ENCODE measurements at places on chromosomes 7 and 10. TPM values are rescaled to one million over a fixed set of nuclear protein-coding genes. Genes with fewer than 3 reads are reported as not detected.
A peak's percentile ranks its signal among the peaks of the same experiment; 100 is the strongest.

DNA sequence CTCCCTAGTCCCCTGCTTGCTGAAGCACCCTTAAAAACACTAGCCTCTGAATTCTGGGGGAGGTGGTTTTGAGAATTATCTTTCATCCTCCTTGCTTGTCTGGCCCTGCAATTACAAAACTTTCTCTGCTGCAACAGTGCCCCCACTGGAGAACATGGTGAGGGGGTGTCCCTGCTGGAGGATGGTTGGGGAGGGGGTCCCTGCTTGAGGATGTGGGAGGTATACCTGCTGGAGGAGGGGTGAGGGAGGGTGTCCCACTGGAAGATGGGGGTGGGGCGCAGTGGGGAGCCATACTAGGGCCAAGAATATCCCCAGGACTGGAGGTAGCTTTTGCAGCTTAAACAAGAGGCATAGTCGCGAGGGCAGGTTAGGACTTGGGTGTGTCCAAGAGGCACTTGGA is 3.2 kb upstream of the POLM start:
- H3K27me3 ChIP-seq = no peaks in the 10 kb centered on the region
- peaks cover 35% of the 10 kb centered on the region for H3K4me1 ChIP-seq
- no peak overlapping the region for H3K4me3 ChIP-seq
- DNase-seq = no peak
- 0 out of 2 replicates have a peak, but pooled peaks cover 1% of the 10 kb centered on the region for H3K36me3 ChIP-seq
- no peak overlapping the region for H3K27ac ChIP-seq

- H3K4me1 ChIP-seq = no peaks in the 10 kb centered on the region
- H3K4me3 ChIP-seq = no peak overlapping the region
- DNase-seq = no peak
- no peak overlapping the region for H3K27ac ChIP-seq
These were observed 158.8 kb upstream of the INHBA start for GRCh38 chr7:41861642-41862041.

- no peak for DNase-seq
- H3K27me3 ChIP-seq = no peaks in the 10 kb centered on the region
- H3K4me3 ChIP-seq = no peak overlapping the region
These were observed 62.7 kb upstream of the FZD1 start for GRCh38 chr7:91201442-91202113.

GRCh38 chr10:88478256-88478655 is 104.9 kb downstream of the RNLS start:
- no peaks in the 10 kb centered on the region for H3K36me3 ChIP-seq
- no peaks in the 10 kb centered on the region for H3K27me3 ChIP-seq
- H3K4me3 ChIP-seq = no peak overlapping the region
- DNase-seq = no peak
- no peak overlapping the region for H3K27ac ChIP-seq

DNA sequence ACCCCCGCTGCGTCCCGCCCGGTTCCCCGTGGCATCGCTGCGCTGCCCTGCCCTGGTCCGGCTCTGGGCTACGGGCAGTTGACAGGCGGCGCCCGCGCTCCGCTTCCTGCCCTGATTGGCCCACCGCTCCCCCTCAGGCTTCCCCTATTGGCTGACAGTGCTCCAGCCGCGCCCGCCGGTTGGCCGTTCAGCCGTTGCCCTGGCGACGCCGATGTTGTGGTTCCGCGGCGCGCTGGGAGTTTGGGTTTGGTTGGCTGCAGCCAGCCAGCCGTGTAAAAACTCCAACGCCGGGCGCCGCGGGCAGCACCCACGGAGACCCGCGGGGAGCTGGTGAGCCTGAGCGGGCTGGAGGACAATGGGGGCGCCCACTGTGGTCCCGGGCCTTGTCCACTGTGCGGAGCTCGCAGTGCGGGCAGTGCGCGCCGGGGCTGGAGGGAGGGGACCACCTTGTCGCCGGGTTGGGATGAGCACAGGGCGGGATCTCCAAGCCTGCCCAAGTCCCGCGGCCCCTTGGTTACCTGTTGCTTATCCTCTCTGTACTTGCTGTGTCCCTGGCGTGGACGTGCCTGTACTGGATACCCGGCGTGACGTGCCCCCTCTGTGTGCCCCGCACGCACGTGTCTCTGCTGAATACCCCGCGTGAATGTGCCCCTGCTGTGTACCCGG is at the start of gene C7orf57:
Gene C7orf57 (plus strand): TSS at position 243 of the 666 bp plus-strand sequence. CDS start 766 bp downstream, outside the sequence.
- DNase-seq = peak; percentile 54
- H3K4me1 ChIP-seq = peaks cover 10% of the 10 kb centered on the region
- no peaks in the 10 kb centered on the region for H3K36me3 ChIP-seq
- H3K27ac ChIP-seq = no peak within 1 kb of the TSS
- no peak within 1 kb of the TSS for H3K4me3 ChIP-seq
- peaks cover 23% of the 10 kb centered on the region for H3K27me3 ChIP-seq

- no peak for DNase-seq
- no peak overlapping the region for H3K27ac ChIP-seq
- no peak overlapping the region for H3K4me3 ChIP-seq
- H3K4me1 ChIP-seq = 0 out of 2 replicates have a peak, but pooled peaks cover 5% of the 10 kb centered on the region
- H3K27me3 ChIP-seq = no peaks in the 10 kb centered on the region
- no peaks in the 10 kb centered on the region for H3K36me3 ChIP-seq
These were observed 170.6 kb downstream of the FZD1 start for GRCh38 chr7:91434836-91435235.

GRCh38 chr7:32616625-32617024 is 121.3 kb downstream of the AVL9 start:
- H3K27me3 ChIP-seq = no peaks in the 10 kb centered on the region
- no peak overlapping the region for H3K4me3 ChIP-seq
- H3K4me1 ChIP-seq = peaks cover 7% of the 10 kb centered on the region
- H3K27ac ChIP-seq = no peak overlapping the region
- H3K36me3 ChIP-seq = peaks cover 2% of the 10 kb centered on the region

DNA sequence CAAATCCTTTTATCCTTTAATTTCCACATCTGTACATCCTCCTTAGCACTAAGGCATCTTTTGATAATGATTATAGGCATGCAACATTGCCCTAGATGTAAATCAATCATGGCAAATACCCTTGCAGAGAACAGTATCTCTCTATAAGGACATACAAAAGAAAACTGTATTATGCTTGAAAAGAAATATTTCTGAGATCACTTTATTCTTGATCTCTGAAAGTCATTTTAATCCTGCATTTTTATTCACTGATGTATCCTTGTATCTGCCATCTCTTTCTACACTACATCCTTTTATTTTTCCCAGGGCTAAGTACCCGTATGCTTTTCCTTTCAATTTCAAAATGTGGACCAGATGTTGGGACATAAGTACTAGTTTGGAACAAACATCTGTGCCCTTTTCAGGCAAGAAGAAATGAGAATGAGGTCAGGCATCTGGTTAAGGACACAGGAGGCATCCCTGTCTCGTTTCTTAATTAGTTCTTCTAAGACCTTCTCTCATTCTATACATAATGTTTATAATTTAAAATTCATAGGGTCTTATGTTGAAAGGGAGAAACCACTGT is 338.6 kb downstream of the CNTNAP2 start:
- no peak overlapping the region for H3K4me3 ChIP-seq
- no peak for DNase-seq
- H3K36me3 ChIP-seq = no peaks in the 10 kb centered on the region
- no peaks in the 10 kb centered on the region for H3K27me3 ChIP-seq

- no peaks in the 10 kb centered on the region for H3K27me3 ChIP-seq
- H3K27ac ChIP-seq = no peak overlapping the region
- no peak for DNase-seq
- no peak overlapping the region for H3K4me3 ChIP-seq
- no peaks in the 10 kb centered on the region for H3K36me3 ChIP-seq
These were observed 61.5 kb downstream of the C10orf120 start for GRCh38 chr10:122638106-122638505.

- no peaks in the 10 kb centered on the region for H3K27me3 ChIP-seq
- no peak for DNase-seq
- H3K4me1 ChIP-seq = no peaks in the 10 kb centered on the region
- H3K36me3 ChIP-seq = no peaks in the 10 kb centered on the region
These were observed 28.5 kb downstream of the CPED1 start for GRCh38 chr7:121016966-121017365.

DNA sequence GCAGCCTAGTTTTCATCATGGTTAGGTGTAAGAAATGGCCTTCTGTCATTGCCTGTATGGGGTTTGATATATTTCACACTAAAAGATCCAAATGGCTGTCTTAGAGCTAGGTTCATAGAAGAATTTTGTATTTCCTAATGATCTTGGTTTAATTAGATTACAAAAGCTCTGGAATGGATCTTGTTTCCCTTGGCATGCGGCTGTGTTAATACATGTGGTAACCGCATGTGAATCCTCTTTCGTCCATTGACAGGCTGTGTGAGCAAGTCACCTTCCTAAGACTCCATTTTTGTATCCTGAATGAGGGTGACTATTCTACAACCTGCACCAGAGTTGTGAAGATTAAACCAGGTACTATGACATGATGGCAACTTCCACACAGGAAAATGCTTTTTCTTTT is 12.4 kb upstream of the FZD1 start:
- no peaks in the 10 kb centered on the region for H3K36me3 ChIP-seq
- no peak for DNase-seq
- H3K27ac ChIP-seq = no peak overlapping the region
- no peak overlapping the region for H3K4me3 ChIP-seq
- no peaks in the 10 kb centered on the region for H3K4me1 ChIP-seq

- peaks cover 24% of the 10 kb centered on the region for H3K4me1 ChIP-seq
- H3K36me3 ChIP-seq = no peaks in the 10 kb centered on the region
- no peak for DNase-seq
- no peaks in the 10 kb centered on the region for H3K27me3 ChIP-seq
These were observed 2.9 kb upstream of the ENTPD7 start for GRCh38 chr10:99656199-99657064.

DNA sequence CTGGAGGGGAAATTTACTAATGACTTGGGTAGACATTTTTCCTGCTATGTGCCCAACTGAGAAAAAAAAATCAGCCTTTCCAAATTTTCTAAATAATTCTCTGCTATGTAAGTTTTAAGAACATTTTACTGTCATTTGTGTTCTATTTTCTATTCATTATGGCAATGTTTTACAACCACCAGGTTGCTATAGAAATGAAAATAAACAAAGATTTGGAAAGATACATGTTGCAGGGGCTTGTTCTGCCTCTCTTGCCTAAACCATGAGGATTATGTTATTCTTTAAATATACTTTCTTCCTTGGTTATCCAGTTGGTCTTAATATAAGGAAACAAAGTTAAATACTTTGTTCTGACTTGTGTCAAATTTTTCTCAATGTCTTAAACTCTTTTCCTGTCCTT is 257.2 kb downstream of the TWIST1 start:
- H3K4me1 ChIP-seq = no peaks in the 10 kb centered on the region
- H3K36me3 ChIP-seq = no peaks in the 10 kb centered on the region

GRCh38 chr10:118108194-118109026 is 61.7 kb upstream of the RAB11FIP2 start:
- H3K4me1 ChIP-seq = no peaks in the 10 kb centered on the region
- no peaks in the 10 kb centered on the region for H3K36me3 ChIP-seq
- no peak for DNase-seq

DNA sequence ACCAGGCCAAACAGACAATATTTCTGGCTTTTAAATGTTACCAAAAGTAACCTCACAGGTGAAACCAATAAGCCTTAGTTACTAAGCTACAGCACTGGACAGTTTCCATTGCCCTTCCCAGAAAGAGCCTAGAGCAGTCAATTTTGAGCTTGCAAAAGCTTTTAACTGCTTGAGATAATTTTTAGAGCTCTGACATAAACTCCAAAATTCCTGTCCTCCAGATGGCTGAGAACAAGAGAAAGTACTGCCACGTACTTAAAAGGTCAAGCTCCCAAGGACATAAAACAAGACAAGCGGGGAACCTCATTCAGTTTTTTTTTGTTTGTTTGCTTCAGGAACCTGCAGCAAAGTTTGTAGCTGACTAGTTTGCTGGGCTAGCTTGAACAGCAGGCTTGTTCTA is 54.1 kb downstream of the BBS9 start:
- H3K27me3 ChIP-seq = no peaks in the 10 kb centered on the region
- DNase-seq = no peak
- no peak overlapping the region for H3K27ac ChIP-seq

- H3K27me3 ChIP-seq = peaks cover 14% of the 10 kb centered on the region
- no peak for DNase-seq
- no peak within 1 kb of the TSS for H3K27ac ChIP-seq
- no peak within 1 kb of the TSS for H3K4me3 ChIP-seq
These were observed at the start of gene PRLHR for GRCh38 chr10:118595598-118596425. Gene PRLHR (minus strand): TSS chr10:118595648. CDS start chr10:118595244, 404 bp downstream.

DNA sequence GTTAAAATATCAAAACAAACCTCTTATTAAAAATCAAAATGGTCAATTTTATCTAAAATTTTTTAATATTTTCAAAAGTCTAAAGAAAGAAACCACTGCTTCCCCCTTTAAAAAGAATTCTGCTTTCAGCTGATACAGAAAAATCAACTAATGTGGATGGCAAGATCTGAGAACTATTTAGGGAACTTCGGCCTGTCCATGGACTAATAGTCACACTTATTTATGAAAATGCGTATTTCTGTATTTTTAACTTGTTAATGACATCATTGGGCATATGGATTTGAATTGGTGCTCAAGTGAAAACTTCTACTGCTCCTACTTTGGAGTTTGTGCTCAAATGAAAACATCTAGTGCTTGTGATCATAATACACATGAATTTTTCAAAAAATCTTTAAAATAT is 31.9 kb downstream of the RNLS start:
- no peaks in the 10 kb centered on the region for H3K36me3 ChIP-seq
- H3K27me3 ChIP-seq = no peaks in the 10 kb centered on the region
- no peaks in the 10 kb centered on the region for H3K4me1 ChIP-seq
- H3K27ac ChIP-seq = no peak overlapping the region

- 0 out of 2 replicates have a peak, but pooled peaks cover 10% of the 10 kb centered on the region for H3K4me1 ChIP-seq
- no peak overlapping the region for H3K4me3 ChIP-seq
- no peak overlapping the region for H3K27ac ChIP-seq
- no peaks in the 10 kb centered on the region for H3K27me3 ChIP-seq
- peak; percentile 28 for DNase-seq
- no peaks in the 10 kb centered on the region for H3K36me3 ChIP-seq
These were observed 363.3 kb downstream of the ARL4A start for GRCh38 chr7:13050703-13051102.

GRCh38 chr7:21828841-21829240 is 116.9 kb downstream of the CDCA7L start:
- H3K4me1 ChIP-seq = no peaks in the 10 kb centered on the region
- H3K36me3 ChIP-seq = no peaks in the 10 kb centered on the region
- no peak for DNase-seq
- no peaks in the 10 kb centered on the region for H3K27me3 ChIP-seq
- H3K4me3 ChIP-seq = no peak overlapping the region

DNA sequence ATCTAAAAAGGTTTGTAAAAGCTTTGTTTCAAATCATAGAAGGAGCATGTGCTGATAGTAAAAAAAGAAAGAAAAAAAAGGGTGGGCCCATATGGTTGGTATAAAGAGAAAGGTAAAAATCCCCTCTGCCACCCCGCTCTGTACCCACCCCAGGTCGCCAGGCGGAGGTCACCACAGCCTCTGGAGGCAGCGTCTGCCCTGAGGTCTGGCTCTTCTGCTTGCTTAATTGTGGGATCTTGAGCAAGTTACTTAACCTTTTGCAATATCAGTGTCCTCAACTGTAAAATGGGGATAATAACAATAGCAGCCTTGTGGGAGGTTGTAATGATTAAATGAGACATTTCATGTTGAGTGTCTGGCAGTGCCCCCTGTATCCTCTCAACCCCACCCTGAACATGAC is 10.7 kb upstream of the PCBD1 start:
- DNase-seq = no peak
- no peak overlapping the region for H3K27ac ChIP-seq
- no peaks in the 10 kb centered on the region for H3K4me1 ChIP-seq
- peaks cover 1% of the 10 kb centered on the region for H3K27me3 ChIP-seq
- no peak overlapping the region for H3K4me3 ChIP-seq
- no peaks in the 10 kb centered on the region for H3K36me3 ChIP-seq

The ATP6V0A4 gene
- total RNA-seq = 0.24 TPM

The SLC26A4 gene
- not detected for total RNA-seq

The SLC18A3 gene
- total RNA-seq = not detected

The GPR26 gene
- total RNA-seq = not detected

The AKR1C1 gene
- total RNA-seq = 2,238 TPM

The GSTO2 gene
- total RNA-seq = 3.4 TPM

The HEPACAM2 gene
- total RNA-seq = not detected

The DNAJC12 gene
- 11.6 TPM for total RNA-seq

The DKK1 gene
- 262 TPM for total RNA-seq

The ITPRID1 gene
- not detected for total RNA-seq

The FAM25C gene
- not detected for total RNA-seq

The TFPI2 gene
- total RNA-seq = 0.24 TPM

All from HepG2 (cell line).